ENCODE measurements at places on chromosomes 16 and 17. TPM values are rescaled to one million over a fixed set of nuclear protein-coding genes. Genes with fewer than 3 reads are reported as not detected.

Gene SDK2
- 0.59 TPM for total RNA-seq

DNA sequence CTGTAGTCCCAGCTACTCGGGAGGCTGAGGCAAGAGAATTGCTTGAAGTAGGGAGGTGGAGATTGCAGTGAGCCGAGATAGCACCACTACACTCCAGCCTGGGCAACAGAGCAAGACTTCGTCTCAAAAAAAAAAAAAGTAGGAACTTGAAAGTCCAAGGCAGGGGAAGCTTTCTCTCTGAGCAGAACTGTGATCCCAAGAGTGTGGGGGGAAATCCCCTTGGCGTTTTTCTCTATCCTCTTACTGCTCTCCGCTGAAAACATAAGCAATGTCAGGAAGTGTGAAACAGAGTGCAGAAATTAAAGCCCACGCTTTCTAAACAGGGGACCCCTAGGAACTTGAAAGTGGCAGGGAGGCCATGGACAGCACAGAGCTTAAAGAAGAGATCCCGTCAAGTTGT lies 9.8 kb upstream of the CMTM3 start:
- no peak overlapping the region for H3K4me3 ChIP-seq
- DNase-seq = no peak
- H3K27ac ChIP-seq = no peak overlapping the region
- no peaks in the 10 kb centered on the region for H3K36me3 ChIP-seq

Gene HOXB13
- total RNA-seq = not detected

Gene PRAC2
- not detected for total RNA-seq

Gene NDRG4
- 0.52 TPM for total RNA-seq

- no peaks in the 10 kb centered on the region for H3K36me3 ChIP-seq
- H3K4me3 ChIP-seq = no peak overlapping the region
- H3K4me1 ChIP-seq = no peaks in the 10 kb centered on the region
- DNase-seq = no peak
- peaks cover 3% of the 10 kb centered on the region for H3K27me3 ChIP-seq
These were observed 120.7 kb downstream of the GAS7 start for GRCh38 chr17:10077561-10078299.

- no peak overlapping the region for H3K4me3 ChIP-seq
- no peak for DNase-seq
- no peaks in the 10 kb centered on the region for H3K27me3 ChIP-seq
- no peak overlapping the region for H3K27ac ChIP-seq
These were observed 45.0 kb downstream of the NSRP1 start for GRCh38 chr17:30161601-30162000.

DNA sequence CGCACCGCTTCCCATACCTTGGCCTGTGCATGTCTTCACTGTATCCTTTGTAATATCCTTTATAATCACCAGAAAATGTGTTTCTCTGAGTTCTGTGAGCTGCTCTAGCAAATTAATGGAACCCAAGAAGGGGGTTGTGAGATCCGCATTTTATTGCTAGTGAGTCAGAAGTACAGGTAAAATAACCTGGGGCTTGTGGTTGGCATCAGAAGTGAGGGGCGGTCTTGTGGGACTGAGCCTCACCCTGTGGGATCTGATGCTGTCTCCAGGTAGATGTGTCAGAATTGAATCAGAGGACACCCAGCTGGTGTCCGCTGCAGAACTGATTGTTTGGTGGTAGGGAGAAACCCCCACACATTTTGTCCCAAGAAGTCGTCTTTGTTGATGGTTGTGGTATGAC lies 382.4 kb downstream of the SNX29 start:
- H3K4me3 ChIP-seq = no peak overlapping the region
- no peak for DNase-seq
- no peaks in the 10 kb centered on the region for H3K27me3 ChIP-seq
- H3K36me3 ChIP-seq = peaks cover 3% of the 10 kb centered on the region

- DNase-seq = peak; percentile 26
- H3K27ac ChIP-seq = peak overlapping the region; percentile 79
- no peaks in the 10 kb centered on the region for H3K27me3 ChIP-seq
- peak overlapping the region; percentile 98 for H3K4me3 ChIP-seq
- H3K4me1 ChIP-seq = peaks cover 55% of the 10 kb centered on the region
- H3K36me3 ChIP-seq = peaks cover 11% of the 10 kb centered on the region
These were observed 1.0 kb downstream of the GDE1 start for GRCh38 chr16:19520861-19521331.

DNA sequence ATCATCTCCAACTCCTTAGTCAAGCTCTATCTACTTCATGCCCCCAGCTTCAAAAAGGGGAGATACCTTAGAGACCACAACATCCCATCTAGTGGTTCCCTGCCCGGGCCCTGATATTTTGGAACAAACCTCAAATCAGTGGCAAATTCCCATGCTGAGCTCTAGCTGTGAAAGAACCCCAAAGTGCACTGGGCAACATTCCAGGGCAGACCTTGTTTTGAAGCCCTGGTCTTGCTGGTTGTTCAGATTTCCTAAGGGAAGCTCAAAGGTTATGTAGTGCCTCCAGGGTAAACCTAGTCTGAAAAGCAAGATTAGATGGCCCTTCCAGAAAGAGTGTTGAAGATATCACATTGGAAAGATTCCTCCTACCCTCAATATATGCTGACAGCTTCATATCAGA lies 16.3 kb downstream of the FAM117A start:
- DNase-seq = no peak
- H3K27ac ChIP-seq = peak overlapping the region; percentile 94
- H3K4me1 ChIP-seq = peaks cover 93% of the 10 kb centered on the region
- H3K27me3 ChIP-seq = no peaks in the 10 kb centered on the region

Gene PPP1R27
- total RNA-seq = not detected

- no peak overlapping the region for H3K4me3 ChIP-seq
- no peaks in the 10 kb centered on the region for H3K36me3 ChIP-seq
- no peaks in the 10 kb centered on the region for H3K27me3 ChIP-seq
- H3K27ac ChIP-seq = no peak overlapping the region
- H3K4me1 ChIP-seq = no peaks in the 10 kb centered on the region
These were observed 23.1 kb upstream of the C16orf78 start for GRCh38 chr16:49350265-49351095.

DNA sequence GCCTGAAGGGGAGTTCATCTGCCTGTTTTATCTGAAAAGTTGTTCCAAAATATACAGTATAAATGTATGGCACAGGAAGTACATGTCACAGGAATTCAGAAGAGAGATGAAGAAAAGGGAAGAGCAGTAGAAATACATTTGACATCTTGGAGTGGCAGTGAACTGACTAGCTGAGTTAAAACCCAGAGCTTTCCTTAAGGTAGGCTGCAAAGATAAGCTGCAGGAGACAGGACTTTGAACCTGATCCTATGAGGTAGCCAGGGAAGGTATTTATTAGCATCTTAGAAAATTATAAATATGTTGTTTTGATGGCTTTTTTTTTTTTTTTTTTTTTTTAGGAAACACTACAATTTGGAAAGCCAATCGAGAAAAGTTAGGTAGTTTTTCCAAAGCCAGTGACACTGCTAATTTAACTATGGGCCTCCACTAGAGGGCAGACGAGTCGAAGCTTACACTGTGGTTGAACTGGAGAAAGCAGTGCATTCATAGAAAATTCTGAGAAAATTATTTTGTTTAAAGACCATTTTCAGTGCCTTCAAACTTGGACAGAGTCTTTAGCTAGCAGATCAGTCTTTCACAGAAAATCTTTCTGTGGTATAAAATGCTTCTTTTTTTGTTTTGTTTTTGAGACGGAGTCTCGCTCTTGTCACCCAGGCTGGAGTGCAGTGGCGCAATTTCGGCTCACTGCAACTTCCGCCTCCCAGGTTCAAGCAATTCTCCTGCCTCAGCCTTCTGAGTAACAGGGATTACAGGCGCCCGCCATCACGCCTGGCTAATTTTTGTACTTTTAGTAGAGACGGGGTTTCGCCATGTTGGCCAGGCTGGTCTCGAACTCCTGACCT lies 122.3 kb downstream of the SSH2 start:
- H3K4me1 ChIP-seq = peaks cover 5% of the 10 kb centered on the region
- no peaks in the 10 kb centered on the region for H3K27me3 ChIP-seq
- no peak overlapping the region for H3K27ac ChIP-seq
- no peak overlapping the region for H3K4me3 ChIP-seq
- DNase-seq = peak; percentile 72

Gene ELMO3
- total RNA-seq = 2.2 TPM

Gene SECTM1
- 0.52 TPM for total RNA-seq

DNA sequence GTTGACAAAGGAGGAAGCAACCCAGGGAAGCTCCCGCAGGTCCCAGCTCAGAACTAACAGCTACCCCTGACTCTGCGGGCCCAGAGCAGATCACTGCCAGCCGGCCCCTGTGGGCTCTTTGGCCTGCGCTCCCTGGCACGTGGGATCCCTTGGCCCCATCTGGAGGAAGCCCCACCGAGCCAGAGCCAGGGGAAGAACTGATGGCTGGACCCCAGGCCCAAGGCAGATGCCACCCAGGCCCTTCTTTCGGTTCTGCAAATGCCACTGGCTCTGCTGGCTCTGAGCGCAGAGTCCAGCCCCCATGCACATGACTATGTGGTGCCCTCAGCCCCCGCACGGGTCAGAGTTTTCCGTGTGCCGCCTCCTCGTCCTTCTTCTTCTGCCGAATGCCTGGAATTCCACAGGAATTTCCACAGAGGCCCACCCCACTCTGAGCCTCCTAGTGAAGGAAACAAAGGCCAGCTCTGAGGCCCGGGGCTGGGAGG lies 35.8 kb upstream of the SNN start:
- H3K4me3 ChIP-seq = no peak overlapping the region
- H3K27ac ChIP-seq = no peak overlapping the region
- no peak for DNase-seq

GRCh38 chr17:29283961-29284360 lies 10.0 kb downstream of the NUFIP2 start:
- peaks cover 80% of the 10 kb centered on the region for H3K36me3 ChIP-seq
- no peak overlapping the region for H3K27ac ChIP-seq
- H3K4me3 ChIP-seq = peak overlapping the region; percentile 51
- DNase-seq = no peak
- peaks cover 19% of the 10 kb centered on the region for H3K4me1 ChIP-seq
- H3K27me3 ChIP-seq = no peaks in the 10 kb centered on the region

Gene OSGIN1
- 0.72 TPM for total RNA-seq

Gene CASKIN2
- total RNA-seq = 0.44 TPM

DNA sequence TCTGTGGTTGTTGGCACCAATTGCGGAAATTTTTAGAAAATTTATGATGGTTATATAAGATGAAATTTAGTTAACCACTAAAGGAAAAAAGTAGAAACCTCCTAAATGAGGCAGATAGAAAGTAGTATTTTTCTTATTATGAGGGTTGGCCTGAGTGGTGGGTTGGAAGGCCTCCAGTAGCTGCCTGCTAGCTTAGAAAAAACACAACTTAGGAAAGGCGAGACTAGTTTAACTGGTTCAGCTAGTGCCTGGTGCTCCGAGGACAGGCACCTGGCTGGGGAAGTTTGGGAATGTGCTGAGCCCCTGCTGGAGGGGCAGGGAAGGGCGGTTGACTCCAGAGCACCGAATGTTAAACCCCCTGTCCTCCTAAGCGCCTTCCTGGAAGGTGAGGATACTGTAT lies 19.9 kb downstream of the LDHD start:
- peaks cover 35% of the 10 kb centered on the region for H3K4me1 ChIP-seq
- H3K36me3 ChIP-seq = no peaks in the 10 kb centered on the region
- no peak for DNase-seq
- H3K27ac ChIP-seq = peak overlapping the region; percentile 25
- H3K27me3 ChIP-seq = no peaks in the 10 kb centered on the region

Gene PRPSAP1
- 37.1 TPM for total RNA-seq

Gene CACNA1H
- 4.2 TPM for total RNA-seq

GRCh38 chr17:4293572-4293971 lies 29.8 kb upstream of the ANKFY1 start:
- peaks cover 28% of the 10 kb centered on the region for H3K36me3 ChIP-seq
- no peaks in the 10 kb centered on the region for H3K27me3 ChIP-seq
- no peak for DNase-seq
- no peak overlapping the region for H3K4me3 ChIP-seq
- H3K4me1 ChIP-seq = no peaks in the 10 kb centered on the region

DNA sequence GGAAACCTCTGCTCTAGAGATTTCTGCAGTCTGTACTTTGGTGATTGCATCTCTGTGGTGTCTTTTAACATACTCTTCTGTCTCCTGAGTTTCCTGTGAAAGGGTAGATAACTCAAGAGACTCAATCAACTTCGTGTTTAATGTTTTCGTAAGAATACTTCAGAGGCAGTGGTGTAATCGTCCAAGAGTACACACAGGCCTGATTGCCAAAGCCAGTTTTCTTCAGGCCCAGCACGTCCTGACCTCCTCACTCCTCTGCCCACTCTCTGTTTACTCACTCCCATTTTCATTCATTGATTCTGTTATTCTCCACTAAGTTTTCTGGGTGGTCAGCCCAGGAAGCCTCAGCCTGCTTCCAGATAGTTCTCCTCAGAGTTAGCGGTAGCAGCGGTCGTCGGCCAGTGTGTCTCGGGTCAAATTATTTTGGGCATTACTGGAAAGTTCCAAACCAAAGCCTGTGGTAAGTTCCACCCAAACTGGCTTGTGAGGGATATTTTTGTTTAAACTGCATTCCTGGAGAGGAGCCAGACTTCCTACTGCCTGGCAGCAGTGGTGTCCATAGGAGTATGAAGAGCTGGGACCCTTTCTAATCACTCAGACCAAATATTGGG lies 293.2 kb downstream of the WWOX start:
- no peaks in the 10 kb centered on the region for H3K36me3 ChIP-seq
- H3K4me1 ChIP-seq = no peaks in the 10 kb centered on the region
- DNase-seq = no peak

- H3K4me3 ChIP-seq = no peak overlapping the region
- peaks cover 4% of the 10 kb centered on the region for H3K4me1 ChIP-seq
- DNase-seq = no peak
- H3K27ac ChIP-seq = no peak overlapping the region
- H3K36me3 ChIP-seq = no peaks in the 10 kb centered on the region
These were observed 58.8 kb downstream of the ADCY9 start for GRCh38 chr16:4057439-4057877.

- H3K36me3 ChIP-seq = no peaks in the 10 kb centered on the region
- H3K27ac ChIP-seq = peak overlapping the region; percentile 62
- H3K4me3 ChIP-seq = peak overlapping the region; percentile 86
- H3K4me1 ChIP-seq = peaks cover 29% of the 10 kb centered on the region
These were observed 644 bp upstream of the RHOT1 start for GRCh38 chr17:32141679-32142037.

Gene SDR42E1
- 3.7 TPM for total RNA-seq

- H3K27me3 ChIP-seq = no peaks in the 10 kb centered on the region
- no peak overlapping the region for H3K4me3 ChIP-seq
- H3K36me3 ChIP-seq = no peaks in the 10 kb centered on the region
- DNase-seq = no peak
- no peak overlapping the region for H3K27ac ChIP-seq
These were observed 417.1 kb downstream of the TMEM114 start for GRCh38 chr16:8173111-8173644.

DNA sequence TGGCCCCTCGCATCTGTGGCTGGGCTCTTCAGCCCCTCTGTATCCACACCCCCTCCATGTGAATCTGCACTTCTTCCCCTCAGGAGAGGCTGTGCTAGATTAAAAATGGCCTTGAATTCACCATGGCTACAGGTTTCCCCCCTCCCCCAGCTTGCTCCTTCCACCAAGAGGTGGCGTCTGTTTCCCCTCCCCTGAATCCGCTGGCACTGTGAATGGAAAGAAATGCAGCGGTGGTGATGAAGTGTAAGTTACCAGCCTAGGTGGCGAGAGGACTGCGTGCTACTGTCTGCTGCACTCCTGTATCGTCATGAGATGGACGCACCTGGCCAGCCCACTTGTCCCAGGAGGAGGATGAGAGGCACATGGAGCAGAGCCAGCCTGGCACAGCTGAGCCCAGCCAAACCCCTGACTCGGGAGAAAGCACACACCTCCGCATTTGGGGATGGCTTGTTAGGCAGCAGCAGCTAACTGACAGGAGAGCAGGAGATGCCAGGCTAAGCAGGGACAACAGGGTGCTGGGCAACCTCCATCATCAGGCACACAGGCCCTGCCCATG lies 26.2 kb downstream of the TNFRSF13B start:
- no peak overlapping the region for H3K27ac ChIP-seq
- H3K27me3 ChIP-seq = no peaks in the 10 kb centered on the region
- H3K4me1 ChIP-seq = no peaks in the 10 kb centered on the region
- no peak overlapping the region for H3K4me3 ChIP-seq
- H3K36me3 ChIP-seq = no peaks in the 10 kb centered on the region
- no peak for DNase-seq

Measured in CD4-positive, CD25-positive, alpha-beta regulatory T cell (primary cell).